ENCODE measurements at places on chromosomes 5 and 9.

DNA sequence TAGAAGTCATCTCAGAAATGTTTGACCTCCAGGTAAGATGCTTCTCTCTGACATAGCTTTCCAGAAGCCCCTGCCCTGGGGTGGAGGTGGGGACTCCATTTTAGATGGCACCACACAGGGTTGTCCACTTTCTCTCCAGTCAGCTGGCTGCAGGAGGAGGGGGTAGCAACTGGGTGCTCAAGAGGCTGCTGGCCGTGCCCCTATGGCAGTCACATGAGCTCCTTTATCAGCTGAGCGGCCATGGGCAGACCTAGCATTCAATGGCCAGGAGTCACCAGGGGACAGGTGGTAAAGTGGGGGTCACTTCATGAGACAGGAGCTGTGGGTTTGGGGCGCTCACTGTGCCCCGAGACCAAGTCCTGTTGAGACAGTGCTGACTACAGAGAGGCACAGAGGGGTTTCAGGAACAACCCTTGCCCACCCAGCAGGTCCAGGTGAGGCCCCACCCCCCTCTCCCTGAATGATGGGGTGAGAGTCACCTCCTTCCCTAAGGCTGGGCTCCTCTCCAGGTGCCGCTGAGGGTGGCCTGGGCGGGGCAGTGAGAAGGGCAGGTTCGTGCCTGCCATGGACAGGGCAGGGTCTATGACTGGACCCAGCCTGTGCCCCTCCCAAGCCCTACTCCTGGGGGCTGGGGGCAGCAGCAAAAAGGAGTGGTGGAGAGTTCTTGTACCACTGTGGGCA is 642 bp downstream of the CSF2 start:
- no peak for DNase-seq

GRCh38 chr5:28305891-28306290 is 1267.5 kb upstream of the CDH9 start:
- DNase-seq: no peak

DNA sequence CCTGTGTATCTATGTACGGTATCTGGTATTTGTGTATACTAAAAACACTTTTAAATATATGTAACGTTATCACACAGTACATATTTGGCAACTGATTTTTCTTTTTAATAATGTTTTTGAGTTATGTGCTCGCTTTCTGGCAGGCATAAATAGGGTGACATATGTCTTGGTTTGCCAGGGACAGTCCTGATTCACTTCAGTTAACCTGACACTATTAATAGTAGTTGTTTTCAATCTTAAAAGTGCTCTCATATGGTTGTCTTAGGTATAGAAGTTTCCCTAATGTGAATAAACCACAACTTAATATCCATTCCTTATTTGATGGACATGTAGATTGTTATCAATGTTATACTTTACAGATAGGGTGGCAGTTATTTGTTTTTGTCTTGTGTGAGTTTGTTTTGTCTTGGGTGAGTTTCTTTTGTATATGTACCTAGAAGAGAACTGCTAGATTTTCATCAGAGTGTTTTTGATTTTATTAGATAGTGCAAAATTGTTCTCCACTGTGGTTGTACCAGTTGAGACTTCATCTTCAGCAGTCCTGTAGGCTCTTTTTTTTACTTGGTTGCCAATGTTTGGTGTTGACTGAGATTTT is 7.9 kb downstream of the G3BP1 start:
- DNase-seq: no peak

GRCh38 chr9:137642892-137643291 is 24.1 kb downstream of the EHMT1 start:
- DNase-seq: no peak

DNA sequence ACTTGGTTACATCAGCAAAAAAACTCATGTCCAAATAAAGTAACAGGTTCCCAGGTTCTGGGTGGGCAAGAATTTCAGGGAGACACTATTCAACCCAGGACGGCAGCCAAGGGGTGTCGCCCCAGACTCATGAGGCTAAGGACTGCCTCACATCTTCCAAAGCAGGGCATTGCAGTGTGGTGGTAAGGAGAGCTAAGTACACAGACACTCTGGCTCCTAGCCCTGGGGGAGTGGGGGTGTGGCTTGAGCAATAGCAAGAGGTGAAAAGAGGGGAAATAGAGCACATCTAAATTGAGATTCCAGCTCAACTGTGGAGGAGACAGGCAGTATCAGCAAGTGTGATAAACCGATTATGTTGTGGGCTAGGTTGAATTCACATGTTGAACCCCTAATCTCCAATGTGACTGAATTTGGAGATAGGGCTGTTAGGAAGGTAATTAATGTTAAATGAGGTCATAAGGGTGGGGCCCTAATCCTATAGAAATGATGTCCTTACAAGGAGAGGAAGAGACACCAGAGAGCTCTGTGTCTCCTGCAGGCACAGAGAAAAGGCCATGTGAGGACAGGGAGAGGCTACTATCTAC is 49.9 kb upstream of the MARCHF11 start:
- no peak for DNase-seq

- no peak for DNase-seq
These were observed 104.0 kb upstream of the BNC2 start for GRCh38 chr9:16974436-16974835.

- DNase-seq: peak; percentile 56
These were observed 61.7 kb downstream of the DAP start for GRCh38 chr5:10699281-10699874.
